ENCODE measurements at places on chromosomes 13 and 19. TPM values are rescaled to one million over a fixed set of nuclear protein-coding genes. Genes with fewer than 3 reads are reported as not detected.

CEACAM8 gene
- total RNA-seq: not detected

DNA sequence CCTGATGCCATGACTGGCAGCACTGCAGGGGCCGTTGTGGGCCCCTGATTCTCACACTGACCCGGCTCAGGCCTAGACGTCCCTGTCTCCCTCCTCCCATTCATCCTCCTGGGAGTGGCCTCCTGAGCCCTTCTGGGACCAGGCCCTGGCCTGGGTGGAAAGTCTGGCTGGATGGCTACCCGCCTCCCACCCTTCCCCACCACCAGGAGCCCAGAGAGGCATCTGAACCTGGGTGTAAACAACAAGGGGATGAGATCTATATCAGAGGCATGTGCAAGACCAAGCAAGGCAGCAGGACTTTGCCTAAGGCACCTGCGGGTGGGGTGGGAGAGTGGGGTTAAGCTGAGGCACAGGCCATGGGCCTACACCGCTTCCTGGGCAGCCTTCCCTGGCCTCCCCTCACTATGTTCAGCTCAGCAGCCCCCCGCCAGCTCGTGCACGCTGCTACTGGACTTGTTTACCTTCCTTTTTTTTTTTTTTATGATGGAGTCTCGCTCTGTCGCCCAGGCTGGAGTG is 22.0 kb upstream of the ASPDH start:
- no peak for DNase-seq

GRCh38 chr13:71304861-71305260 is 562.1 kb downstream of the DACH1 start:
- DNase-seq: no peak

DNA sequence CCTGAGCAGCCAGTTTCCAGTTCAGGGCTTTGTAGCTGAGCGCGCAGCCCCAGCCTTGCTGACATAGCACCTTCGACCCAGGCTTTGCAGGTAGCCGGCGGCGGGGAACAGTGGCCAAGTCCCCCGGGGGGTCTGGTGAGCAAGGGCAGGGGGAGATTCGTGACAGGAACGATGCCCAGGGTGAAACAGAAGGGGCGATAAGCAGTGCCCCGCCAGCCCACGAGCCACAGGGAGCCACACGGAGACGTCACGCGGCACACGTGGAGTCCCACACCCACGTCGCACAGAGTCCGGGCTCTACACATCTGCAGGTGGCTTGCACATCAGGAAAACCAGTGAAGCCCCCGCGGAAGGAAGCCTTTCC is 127.2 kb downstream of the SOX1 start:
- DNase-seq: no peak

DNA sequence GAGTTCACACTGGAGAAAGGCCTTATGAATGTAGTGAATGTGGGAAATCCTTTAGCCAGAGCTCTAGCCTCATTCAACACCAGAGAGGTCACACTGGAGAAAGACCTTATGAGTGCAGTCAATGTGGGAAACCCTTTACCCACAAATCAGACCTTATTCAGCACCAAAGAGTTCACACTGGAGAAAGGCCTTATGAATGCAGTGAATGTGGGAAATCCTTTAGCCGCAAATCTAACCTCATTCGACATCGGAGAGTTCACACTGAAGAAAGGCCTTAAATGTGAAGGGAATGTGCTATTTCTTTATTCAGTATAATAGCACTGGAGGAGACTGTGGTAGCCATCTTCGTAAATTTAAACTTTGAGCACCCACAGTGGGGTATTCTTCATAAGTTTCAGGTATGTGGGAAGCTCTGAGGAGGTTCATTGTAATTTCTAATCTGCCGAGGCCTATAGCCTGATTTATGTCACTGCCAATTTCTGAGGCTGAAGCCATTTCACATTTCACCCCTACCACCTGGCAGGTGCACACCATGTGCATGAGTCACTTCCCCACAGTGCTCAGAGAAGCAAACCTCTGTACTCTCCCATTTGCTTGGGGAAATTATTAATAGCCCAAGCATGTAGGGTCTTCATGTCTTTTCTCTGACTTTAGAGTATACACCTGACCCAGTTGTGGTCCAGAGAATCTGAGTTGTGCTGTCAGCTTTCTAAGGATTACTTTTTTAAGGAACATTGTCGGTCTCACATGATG is 6.4 kb downstream of the ZNF551 start:
- no peak for DNase-seq

DNA sequence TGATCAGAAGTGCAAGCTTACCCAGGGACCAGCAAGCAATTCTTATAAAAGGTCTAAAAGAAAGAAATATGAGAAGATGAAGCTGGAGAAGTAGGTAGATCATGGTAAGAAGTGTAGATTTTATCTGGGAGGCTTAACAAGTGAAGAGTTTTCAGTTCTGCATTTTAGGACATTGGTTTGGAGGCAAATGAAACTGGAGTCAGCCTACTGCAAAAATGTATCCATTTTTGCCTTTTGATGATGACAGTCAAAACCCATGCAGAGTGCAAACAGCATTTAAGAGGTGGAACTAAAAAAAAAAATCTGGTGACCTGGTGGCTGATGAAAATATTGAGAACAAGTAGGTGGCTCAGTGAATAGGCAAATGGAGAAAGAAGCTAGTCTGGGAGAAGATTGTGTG is 216.9 kb downstream of the DNAJC15 start:
- DNase-seq: no peak

DNA sequence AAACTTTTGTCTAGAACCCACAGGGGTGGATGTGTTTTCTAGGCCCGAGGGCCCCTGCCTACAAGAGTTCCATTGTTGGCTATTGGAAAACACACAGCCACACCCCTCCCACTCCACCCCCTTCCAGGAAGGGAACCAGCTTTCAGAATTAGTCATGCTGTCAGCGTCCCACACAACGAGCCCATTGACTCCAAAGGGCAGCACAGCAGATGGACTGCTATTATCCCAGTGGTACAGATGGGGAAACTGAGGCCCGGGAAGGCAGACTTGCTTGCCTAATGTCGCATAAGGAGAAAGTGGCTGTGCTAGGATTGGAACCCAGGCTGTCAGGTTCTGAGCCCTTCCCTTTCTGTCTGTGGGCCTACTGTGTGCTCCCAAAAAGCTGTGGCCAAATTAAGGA is 8.1 kb upstream of the FXYD3 start:
- peak; percentile 49 for DNase-seq
